ENCODE measurements at places on chromosomes 4 and X.

GRCh38 chr4:25307596-25307995, 5.0 kb upstream of the ZCCHC4 start:
- no peak for DNase-seq

DNA sequence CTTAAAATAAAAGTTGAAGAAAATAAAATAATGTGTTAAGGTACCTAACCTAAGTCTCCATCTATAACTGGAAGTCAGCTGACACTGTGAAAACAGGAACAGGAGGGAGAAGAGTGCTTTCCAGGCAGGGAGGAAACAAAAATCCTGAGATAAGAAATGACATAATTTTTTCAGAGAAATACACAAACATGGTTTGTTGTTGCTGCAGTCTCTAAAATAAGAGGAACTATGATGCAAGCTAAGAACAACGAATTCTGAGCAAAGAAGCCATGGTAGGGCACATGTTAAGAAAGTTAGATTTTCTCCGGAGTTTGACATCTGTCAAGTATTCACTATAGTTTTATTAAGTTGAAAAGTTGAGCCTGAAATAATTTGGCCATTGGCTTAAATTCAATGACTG, 26.9 kb downstream of the PAPSS1 start:
- no peak for DNase-seq

GRCh38 chr4:149723065-149723464, 92.6 kb downstream of the IQCM start:
- no peak for DNase-seq

GRCh38 chr4:122224348-122224747, 72.2 kb downstream of the BLTP1 start:
- no peak for DNase-seq

- DNase-seq, result no peak
Observed at GRCh38 chr4:78803983-78804382, 27.8 kb downstream of the BMP2K start.

GRCh38 chrX:70411475-70411874, 11.6 kb upstream of the GDPD2 start:
- DNase-seq, result no peak

GRCh38 chrX:75061701-75062100, 94.4 kb downstream of the ABCB7 start:
- no peak for DNase-seq

- no peak for DNase-seq
Observed at GRCh38 chrX:34848281-34848680, 94.3 kb upstream of the FAM47B start.

DNA sequence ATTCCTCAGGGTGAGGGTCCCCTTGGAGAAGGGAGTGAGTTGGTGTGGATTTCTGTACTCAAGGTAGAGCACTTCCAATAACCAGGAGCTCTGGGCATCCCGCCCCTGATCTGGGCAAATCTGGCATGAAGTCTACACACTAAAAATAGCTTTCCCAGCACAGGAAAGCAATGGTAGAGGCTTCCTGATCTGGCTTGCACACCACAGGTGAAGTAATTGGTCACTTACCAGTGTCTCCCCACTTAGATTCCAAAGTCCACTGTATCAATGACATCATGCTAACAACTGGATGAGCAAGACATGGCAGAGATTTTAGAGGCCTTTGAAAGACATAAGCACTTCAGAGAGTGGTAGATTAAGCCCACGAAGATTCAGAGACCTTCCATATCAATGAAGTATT, 17.8 kb upstream of the IDS start:
- DNase-seq, result no peak

DNA sequence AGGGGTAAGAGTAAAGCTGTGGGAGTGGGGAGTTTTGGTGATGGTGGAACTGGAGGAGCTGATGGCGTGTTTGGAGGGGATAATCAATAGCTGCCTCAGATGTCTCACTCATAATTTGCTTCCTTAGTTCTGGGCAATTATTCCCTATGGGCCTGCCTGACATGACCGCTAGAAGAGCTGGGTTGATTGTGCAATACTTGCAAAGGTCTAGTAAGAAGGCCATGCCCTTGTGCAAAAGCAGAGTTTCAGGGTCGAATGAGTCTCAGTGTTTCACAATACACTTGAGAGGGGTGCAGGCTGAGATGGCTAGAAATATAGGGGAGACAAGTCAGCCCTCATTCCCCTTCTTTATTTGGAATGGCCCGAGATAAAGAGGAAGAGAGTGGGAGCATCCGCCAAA, 858.4 kb upstream of the POU3F4 start:
- no peak for DNase-seq

DNA sequence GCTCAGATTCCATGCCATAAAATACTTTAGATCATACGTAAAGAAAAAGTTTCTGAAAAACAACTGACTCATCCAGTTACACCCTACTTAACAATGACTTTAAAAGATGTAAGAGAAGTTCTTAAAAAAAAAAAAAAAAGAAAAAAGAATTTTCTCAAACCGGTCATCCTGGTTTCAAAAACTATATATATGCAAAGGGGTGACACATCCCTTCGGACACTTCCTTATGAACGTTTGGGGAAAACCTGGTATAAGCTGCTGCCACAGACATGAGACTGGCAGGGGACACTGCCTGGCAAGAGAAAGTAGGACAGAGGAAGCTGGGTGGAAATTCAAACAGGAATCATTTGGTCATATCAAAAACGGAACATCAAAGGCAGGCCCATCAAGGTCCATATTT, 81.2 kb upstream of the PRSS48 start:
- DNase-seq, result no peak

GRCh38 chrX:70426286-70427278, 3.5 kb downstream of the GDPD2 start:
- DNase-seq, result no peak

DNA sequence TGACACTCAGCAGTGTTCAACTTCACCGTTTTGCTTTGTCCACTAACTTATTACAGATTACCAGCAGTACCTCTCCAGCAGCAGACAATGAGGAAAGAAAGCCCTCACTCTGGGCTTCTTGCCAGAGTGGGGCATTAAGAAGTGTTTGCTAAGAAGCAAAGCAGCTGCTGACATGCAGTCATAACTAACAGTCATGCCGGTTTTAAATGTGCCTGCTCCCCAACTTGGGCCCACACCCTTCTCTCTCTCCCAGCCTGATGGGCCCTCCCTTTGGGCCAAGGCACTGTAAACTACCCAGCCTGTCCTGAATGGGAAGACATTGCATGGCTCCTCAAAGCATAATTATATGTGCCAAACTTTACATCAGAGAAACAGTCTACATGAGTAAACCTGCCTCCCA, 54.6 kb upstream of the HHIP start:
- no peak for DNase-seq

- no peak for DNase-seq
Observed at GRCh38 chr4:6852582-6852981, 57.0 kb upstream of the TBC1D14 start.

DNA sequence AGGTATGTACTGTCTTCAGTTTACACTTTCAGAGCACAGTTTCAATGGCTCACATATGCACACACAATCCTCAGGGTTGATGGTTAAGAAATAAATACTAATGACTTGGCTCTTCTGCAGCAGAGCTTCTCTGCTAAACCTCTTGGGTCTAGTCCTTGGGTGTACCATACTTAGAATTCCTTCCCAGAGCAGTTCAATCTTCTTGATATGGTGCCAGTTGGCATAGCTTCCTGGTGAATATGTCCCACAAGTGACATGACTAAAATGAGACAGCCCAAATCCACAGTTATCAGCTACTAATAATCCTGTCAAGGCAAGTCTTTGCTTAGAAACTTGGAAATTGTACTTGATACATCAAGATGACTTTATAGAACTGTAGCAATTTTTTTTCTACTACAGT, 654.4 kb downstream of the IQCM start:
- DNase-seq, result no peak

- DNase-seq, result no peak
Observed at GRCh38 chr4:86892636-86892960, 376 bp upstream of the C4orf36 start.

DNA sequence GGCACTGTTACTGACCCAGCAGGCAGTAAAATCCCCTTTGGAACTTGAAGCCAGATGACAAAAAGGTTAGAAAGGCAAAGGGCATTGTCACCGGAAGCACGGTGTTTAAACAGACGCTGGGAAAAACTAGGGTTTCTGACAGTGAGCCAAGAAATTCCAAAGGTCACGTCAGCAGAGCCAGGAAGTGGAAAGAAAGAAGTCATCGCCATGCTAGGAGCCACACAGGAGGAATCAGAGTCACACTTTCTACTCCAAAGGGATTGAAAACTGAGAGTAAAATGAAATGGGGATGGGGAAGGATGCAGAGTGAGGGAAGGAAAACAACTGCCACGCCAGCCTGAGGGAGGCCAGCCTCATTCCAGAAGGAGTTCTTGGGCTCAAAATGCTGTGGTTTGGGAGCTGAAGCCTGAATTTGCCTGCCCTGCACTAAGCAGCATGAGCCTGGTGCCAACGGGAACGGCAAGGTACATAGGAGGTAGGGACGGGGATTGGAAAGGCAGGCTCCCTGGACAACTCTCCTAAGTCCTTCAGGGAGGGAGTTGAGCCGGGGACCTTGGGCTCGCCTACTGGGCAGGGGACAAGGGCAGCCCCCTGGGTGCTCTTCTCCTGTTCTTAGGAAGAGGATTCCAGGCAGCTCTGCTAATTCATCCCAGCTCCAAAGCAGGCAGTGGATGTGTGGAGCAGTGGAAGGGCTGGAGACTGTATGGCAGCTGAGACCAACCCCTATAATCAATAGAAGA, 66.8 kb downstream of the SOWAHB start:
- no peak for DNase-seq

DNA sequence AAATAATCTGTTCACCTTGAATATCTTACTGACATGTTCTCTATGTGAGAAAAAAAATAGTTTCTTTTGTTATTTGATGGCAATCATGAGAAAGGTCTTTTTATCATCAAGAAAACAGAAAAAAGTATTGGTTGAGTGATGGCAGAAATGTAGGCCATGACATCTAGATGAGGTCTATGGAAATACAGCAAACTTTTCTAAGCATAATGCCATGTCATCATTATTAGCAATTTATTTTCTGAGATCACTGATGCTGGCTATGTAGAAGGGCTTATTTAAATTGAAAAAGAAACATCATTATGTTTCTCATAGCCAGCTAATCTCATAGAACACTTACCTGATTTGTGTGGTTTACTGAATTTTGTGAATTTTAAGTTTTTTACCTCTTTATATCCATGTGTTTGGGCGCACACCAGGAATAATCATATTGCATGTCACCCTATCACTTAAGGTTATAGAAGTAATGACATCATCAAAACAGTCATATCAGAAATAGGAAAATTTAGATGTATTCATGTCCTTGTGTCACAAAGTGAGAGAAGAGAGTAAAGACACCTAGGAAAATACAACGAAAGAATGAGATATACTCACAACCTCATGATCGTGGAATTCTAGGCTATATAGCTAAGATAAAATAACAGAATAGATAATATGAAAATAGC, 22.4 kb downstream of the UGT2A3 start:
- DNase-seq, result no peak

DNA sequence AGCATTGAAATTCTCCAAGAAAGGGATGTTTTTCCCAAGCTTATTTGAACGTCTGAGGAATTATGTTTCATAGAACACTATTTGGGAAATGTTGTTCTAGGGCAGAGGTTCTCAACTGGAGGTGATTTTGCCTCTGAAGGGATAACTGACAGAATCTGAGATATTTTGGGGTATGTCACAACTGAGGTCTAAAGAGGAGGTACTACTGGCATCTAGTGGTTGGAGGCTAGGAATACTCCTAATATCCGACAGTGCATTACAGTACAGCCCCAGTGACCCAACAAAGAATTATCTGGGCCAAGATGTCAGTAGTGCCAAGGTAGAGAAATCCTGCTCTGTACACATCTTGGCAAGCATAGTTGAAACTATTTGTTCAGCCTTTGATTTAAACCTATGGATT, 6.4 kb downstream of the HSPA4L start:
- no peak for DNase-seq

DNA sequence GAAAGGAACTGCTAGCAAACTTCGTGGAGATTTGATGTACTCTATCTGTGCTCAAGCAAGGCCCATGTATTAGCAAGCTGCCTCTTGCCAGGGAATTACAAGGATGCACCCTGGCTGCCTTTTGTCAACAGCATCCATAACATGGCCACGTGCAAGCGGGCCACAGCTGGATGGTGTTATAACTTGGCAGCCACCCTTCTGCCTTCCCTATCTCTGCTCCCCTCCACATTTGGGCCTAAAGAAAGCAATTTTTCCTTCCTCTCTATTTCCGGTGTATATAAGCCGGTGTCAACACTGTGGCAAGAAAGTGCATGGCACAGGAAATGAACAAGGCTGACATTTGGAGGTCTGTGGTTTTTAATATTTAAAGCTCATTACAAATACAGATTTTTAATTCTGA, 94.8 kb downstream of the CLNK start:
- no peak for DNase-seq

- DNase-seq, result no peak
Observed at GRCh38 chrX:119880076-119880475, 8.4 kb downstream of the NDUFA1 start.

GRCh38 chr4:79959652-79960051, 113.4 kb downstream of the ANTXR2 start:
- DNase-seq, result no peak

DNA sequence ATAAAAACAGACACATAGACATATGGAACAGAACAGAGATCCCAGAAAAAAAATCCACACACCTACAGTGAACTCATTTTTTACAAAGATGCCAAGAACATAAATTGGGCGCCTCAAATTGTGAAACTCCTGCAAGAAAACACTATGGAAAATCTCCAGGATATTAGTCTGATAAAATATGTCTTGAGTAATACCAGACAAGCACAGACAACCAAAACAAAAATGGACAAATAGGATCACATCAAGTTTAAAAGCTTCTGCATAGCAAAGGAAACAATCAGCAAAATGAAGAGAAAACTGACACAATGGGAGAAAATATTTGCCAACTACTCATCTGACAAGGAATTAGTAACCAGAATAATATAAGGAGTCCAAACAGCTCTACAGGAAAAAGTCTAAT, 337.3 kb upstream of the DIPK2B start:
- no peak for DNase-seq

DNA sequence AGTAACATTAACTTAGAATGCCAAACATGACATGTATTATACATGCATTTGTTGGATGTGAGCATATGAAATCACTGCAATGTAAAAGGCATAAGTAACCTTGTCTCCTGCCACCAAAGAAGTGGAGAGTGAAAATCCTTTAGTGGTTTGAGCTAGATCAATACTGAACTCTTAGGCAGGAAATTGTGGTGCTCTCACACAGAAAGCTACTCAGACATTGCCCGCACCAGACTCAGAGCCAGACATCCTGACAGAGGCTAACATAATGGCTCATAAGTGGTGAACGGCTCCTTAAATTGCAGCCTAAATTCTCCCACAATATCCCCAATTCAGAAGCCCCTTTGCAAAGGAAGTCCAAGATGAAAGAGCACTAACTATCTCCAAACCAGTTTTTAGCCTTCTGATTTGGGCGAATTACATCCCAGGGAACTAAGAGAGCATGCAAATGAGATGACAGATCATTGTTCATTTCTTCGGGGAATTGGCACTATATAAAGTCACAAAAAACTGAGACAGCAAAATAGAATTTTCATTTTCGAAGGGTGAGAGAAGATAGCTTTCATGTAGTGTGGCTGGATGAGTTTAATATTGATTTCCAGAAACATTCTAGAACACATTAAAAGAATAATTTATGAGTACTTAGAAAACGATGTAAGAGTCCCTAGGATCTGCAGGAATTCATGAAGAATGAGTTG, 233.6 kb upstream of the RPS6KA3 start:
- no peak for DNase-seq
